ENCODE measurements at places on chromosomes 3 and 15. TPM values are rescaled to one million over a fixed set of nuclear protein-coding genes. Genes with fewer than 3 reads are reported as not detected.

Gene GUCA1C
- total RNA-seq: not detected

Gene GOLGA8T
- 0.30 TPM for total RNA-seq

Gene MCF2L2
- total RNA-seq: 0.13 TPM

Gene FAM107A
- 0.88 TPM for total RNA-seq

Gene CCR5
- total RNA-seq: 0.08 TPM

DNA sequence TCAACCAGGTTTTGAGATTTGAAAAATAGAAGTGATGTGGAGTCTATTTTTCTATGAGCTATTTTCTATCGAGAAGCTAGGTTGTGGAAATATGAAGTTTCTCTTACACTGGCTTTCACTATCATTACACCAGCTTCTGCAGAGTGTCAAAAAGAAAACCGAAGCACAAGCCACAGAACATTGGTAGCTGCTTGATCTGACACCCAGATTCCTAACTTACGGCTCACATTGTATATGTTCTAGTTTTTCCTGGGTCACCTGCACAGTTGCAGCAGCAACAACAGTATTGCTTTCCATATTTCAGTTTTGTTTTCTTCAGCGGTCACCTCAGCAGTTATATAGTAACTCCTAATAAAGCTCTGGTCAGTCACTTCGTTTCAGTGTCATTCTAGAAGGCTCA is 790.1 kb downstream of the PLOD2 start:
- no peak for DNase-seq

GRCh38 chr3:96734273-96735009 is 80.0 kb upstream of the EPHA6 start:
- DNase-seq: no peak

GRCh38 chr3:53583161-53583690 is 88.8 kb downstream of the CACNA1D start:
- no peak for DNase-seq

DNA sequence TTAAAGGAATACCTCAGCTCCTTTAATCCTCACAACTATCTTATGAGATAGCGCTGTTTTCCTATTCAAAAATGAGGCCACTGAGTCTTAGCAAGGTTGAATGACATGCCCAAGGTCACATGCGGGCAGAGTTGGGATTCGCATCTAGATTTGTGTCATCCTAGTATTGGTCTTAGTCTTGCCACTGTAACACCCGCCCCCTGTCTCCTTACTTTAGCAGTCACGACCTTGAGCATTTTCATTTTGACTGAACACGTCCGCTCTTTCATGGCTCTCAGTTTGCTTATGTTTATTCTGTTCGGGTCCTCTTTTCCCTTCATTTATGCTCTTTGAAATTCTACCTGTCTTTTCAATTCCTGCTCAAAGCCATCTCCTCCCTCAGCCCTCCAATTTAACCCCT is 112.5 kb upstream of the CADPS start:
- no peak for DNase-seq

DNA sequence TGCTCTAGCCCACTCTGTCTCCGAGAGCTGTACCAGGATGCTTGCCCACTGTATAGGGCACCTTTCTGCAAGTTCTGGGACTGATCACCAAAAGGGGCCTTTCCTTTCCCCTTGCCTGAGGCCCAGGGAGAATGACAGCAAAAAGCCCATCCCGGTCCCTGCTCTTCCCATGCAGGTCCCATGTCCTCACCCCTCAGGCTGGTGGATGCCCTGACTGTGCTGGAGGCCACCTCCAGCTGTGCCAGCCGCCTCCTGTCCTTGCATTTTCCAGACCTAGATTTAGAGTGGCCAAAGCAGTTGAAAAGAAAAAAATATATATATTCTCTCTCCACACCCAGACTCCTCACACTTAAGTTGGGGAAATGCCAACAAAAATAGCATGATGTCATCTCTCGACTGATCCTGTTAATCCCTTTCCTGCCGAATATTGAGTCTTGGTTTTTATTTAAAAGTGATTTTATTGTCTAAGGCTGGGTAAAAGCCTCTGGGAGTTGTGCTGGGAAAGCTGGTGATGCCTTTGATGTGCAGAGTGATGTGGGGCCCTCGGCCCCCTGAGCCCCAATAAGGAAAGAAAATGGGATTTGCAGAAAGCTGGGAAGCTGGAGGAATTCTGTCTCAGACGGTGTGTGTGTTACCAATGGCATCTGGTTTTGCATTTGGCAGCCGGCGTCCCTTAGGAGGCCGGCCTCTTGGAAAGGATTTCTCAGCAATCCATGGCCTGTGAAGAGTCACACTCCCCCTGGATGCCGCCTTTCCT is 29.3 kb upstream of the TPM1 start:
- no peak for DNase-seq
